Activated CD4-positive, alpha-beta T cell treated with anti-CD3 and anti-CD28 coated beads, Interleukin-2, amount 10 ng/mL, durations not matched to agents 7 days and 5 days (primary cell): ENCODE measurements at places on chromosomes 12 and 14.

- H3K36me3 ChIP-seq: no peaks in the 10 kb centered on the region
- H3K4me1 ChIP-seq: no peaks in the 10 kb centered on the region
- no peak for DNase-seq
- peaks cover 10% of the 10 kb centered on the region for H3K27me3 ChIP-seq
- H3K4me3 ChIP-seq: no peak overlapping the region
These were observed 106.3 kb downstream of the OTX2 start for GRCh38 chr14:56703947-56704346.

DNA sequence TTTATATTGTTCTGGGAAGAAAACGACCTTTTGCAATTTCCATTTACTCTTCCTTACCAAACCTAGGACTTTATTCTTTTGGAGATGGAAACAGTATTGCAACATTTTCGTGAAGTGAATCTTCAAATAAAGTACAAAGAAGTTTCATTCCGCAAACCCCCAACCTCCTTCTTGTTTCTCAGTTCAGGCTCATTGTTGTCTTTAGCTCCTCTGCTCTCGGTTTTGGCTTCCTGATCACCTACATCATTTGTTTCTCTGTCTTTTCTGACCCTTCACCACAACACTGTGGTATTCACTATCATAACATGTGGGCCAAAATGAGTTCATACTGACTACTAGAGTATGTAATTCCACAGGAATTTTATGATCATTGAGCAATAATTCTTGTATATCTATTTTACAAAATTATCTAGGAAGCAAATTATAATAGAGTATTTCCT lies 266.8 kb downstream of the ADAMTS20 start:
- H3K4me1 ChIP-seq: no peaks in the 10 kb centered on the region
- no peaks in the 10 kb centered on the region for H3K27me3 ChIP-seq
- H3K36me3 ChIP-seq: no peaks in the 10 kb centered on the region
- H3K27ac ChIP-seq: no peak overlapping the region
- no peak overlapping the region for H3K4me3 ChIP-seq

GRCh38 chr12:120225200-120225558 lies 24.3 kb upstream of the RPLP0 start:
- peaks cover 55% of the 10 kb centered on the region for H3K4me1 ChIP-seq
- peaks cover 34% of the 10 kb centered on the region for H3K36me3 ChIP-seq
- peak overlapping the region; percentile 87 for H3K27ac ChIP-seq
- no peak for DNase-seq
- H3K4me3 ChIP-seq: no peak overlapping the region

DNA sequence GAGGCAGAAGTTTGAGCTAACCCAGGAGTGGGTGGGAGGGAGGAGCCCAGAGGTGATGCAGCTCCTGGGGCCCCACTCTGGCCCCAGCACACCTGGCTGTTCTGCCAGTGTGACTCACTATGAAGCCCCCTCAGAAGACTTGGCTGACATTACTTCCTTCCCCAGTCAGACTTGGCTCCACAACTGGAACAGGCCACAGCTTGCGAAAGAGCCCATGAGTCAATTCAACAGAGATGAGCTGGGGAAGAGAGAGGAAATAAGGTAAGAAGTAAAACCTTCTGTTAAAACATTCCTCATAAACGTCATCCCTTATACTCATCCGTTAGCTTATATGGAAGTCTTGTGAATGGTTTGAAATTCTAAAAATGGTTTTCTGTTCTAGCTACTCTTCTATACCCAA lies 245.9 kb downstream of the ADAMTS20 start:
- H3K4me1 ChIP-seq: no peaks in the 10 kb centered on the region
- no peak overlapping the region for H3K27ac ChIP-seq
- H3K4me3 ChIP-seq: no peak overlapping the region
- no peak for DNase-seq
- no peaks in the 10 kb centered on the region for H3K27me3 ChIP-seq
- no peaks in the 10 kb centered on the region for H3K36me3 ChIP-seq

- H3K27me3 ChIP-seq: no peaks in the 10 kb centered on the region
- no peak for DNase-seq
- peaks cover 15% of the 10 kb centered on the region for H3K4me1 ChIP-seq
- H3K36me3 ChIP-seq: no peaks in the 10 kb centered on the region
- H3K4me3 ChIP-seq: no peak overlapping the region
These were observed 90.5 kb downstream of the SLC2A13 start for GRCh38 chr12:40015345-40015744.

GRCh38 chr12:102958073-102958829 lies 777 bp downstream of the ASCL1 start:
- no peak overlapping the region for H3K27ac ChIP-seq
- H3K36me3 ChIP-seq: peaks cover 2% of the 10 kb centered on the region
- H3K27me3 ChIP-seq: peaks cover 86% of the 10 kb centered on the region
- H3K4me1 ChIP-seq: peaks cover 39% of the 10 kb centered on the region
- H3K4me3 ChIP-seq: peak overlapping the region; percentile 49

DNA sequence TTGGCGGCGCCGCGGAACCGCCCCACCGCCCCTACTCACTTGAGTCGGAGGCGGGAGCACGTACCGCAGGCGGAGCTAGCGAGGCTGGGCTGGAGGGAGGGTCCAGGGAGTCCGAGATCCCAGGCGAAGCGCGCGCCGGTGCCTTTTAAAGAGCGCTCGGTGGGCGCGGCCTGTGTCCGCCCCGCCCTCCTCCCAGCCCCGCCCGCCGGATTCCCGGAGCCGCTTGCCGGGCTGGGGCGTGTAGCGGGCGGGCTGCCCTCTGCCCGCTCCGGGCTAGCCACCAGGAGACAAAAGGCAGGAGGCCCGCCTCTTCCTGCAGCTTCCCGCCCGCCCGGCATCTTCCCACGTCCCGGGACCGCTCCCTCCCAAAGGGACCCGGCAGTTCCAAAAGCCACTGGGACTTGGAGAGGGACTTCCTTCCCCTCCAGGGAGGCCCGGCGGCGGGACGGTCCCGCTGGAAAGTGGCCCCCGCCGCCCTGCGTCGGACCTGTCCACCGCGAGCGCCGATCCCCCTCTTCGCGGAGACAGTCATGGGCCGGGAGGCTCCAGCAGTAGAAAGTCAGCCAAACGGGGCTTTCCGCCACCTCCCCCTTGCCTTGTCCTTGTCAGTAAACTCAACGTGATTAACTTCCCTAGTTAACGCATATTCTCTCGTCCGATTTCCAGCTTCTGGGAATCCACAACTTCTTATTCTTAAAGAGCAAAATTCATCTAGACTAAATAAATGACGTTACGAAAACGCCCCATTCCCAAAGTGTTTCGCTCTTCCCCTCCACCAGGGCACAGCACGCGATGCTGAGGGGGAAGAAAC lies at the start of gene CSRP2:
TSS of gene CSRP2 (minus strand) at position 121 of the 811 bp plus-strand sequence. CDS start 12,759 bp downstream, outside the sequence.
- DNase-seq: peak; percentile 60
- peak within 1 kb of the TSS; percentile 78 for H3K27ac ChIP-seq
- H3K4me1 ChIP-seq: peaks cover 10% of the 10 kb centered on the region
- H3K4me3 ChIP-seq: peak within 1 kb of the TSS; percentile 90

GRCh38 chr14:49955024-49955423 lies 62.1 kb downstream of the ARF6 start:
- no peak overlapping the region for H3K4me3 ChIP-seq
- H3K36me3 ChIP-seq: peaks cover 7% of the 10 kb centered on the region
- H3K4me1 ChIP-seq: peaks cover 30% of the 10 kb centered on the region
- no peak overlapping the region for H3K27ac ChIP-seq
- no peaks in the 10 kb centered on the region for H3K27me3 ChIP-seq

GRCh38 chr14:96202441-96203094 lies 2.1 kb upstream of the BDKRB2 start:
- DNase-seq: no peak
- H3K4me3 ChIP-seq: no peak overlapping the region
- peaks cover 13% of the 10 kb centered on the region for H3K4me1 ChIP-seq
- no peaks in the 10 kb centered on the region for H3K36me3 ChIP-seq
- H3K27ac ChIP-seq: no peak overlapping the region

GRCh38 chr12:13875744-13876143 lies 105.7 kb downstream of the GRIN2B start:
- no peaks in the 10 kb centered on the region for H3K36me3 ChIP-seq
- H3K4me1 ChIP-seq: no peaks in the 10 kb centered on the region
- H3K4me3 ChIP-seq: no peak overlapping the region
- H3K27ac ChIP-seq: no peak overlapping the region

DNA sequence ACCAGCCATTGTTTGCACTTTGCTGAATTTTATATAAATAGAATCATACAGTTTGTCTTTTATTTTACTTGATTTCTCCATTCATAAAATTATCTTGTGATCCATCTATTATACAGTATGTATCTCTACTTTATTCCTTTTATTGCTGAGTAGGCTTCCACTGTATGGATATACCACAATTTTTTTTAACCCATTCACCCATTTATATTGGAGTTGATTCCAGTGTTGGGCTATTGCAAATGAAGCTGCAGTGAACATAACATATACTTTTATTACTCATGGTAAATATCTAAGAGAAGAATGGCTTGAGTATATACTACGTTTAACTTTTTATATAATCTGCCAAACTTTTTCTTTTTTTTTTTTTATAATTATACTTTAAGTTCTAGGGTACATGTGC lies 463.6 kb downstream of the ETNK1 start:
- no peak overlapping the region for H3K27ac ChIP-seq
- H3K27me3 ChIP-seq: no peaks in the 10 kb centered on the region
- no peak for DNase-seq
- H3K4me1 ChIP-seq: no peaks in the 10 kb centered on the region
- H3K4me3 ChIP-seq: no peak overlapping the region

DNA sequence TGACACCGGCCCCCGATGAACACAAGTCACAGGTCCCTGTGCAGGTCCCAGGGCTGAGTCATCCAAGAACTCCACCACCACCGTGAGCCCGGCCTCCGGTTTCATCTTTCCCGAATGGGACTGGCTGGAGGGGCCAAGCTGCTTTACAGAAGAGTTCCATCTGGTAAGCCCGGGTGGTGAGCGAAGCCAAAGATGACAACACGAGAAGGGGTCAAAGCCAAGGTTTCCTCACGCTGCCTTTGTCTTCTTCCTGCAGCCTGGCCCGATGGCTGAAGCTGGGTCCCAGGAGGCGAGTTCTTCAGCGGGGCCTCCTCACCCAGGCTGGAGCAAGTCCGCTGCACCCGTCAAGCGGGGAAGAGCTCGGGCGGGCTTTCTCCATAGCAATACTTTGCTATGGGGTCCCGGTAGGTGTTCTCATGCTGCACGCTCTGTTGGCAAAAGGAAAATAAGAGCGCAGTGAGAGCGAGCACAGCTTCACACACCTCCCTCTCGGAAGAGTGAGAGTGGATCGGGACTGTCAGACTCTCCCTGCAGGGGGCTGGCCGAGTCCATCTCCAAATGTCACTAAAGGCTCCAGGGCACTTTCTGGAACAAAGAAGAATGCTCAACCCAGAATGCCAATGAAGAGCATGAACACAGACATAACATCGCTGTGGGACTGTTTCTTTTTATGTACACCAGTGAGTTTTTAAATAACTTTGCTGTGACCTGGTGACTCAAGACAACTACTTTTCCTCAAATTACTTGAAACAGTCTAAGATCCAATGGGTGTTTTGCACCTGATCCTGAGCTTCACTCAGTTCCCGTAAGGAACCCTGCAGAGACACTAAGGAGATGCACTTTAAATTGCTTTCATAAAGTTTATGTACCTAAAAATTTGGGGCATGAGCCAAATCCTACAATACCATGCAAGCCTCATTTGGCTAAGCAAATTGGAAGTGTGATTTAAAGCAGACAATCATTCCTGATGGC lies 20.1 kb downstream of the SPRING1 start:
- H3K4me3 ChIP-seq: no peak overlapping the region
- no peaks in the 10 kb centered on the region for H3K27me3 ChIP-seq
- H3K27ac ChIP-seq: no peak overlapping the region
- peaks cover 10% of the 10 kb centered on the region for H3K4me1 ChIP-seq
- no peak for DNase-seq

GRCh38 chr12:98227162-98227561 lies 288.2 kb upstream of the TMPO start:
- H3K27ac ChIP-seq: no peak overlapping the region
- no peak overlapping the region for H3K4me3 ChIP-seq
- H3K27me3 ChIP-seq: no peaks in the 10 kb centered on the region

- peaks cover 50% of the 10 kb centered on the region for H3K4me1 ChIP-seq
- no peak for DNase-seq
- peaks cover 44% of the 10 kb centered on the region for H3K36me3 ChIP-seq
- no peaks in the 10 kb centered on the region for H3K27me3 ChIP-seq
- H3K27ac ChIP-seq: peak overlapping the region; percentile 66
These were observed 3.8 kb downstream of the PSMB5 start for GRCh38 chr14:23030936-23031335.

GRCh38 chr12:69698054-69698453 lies 1.0 kb downstream of the BEST3 start:
- H3K36me3 ChIP-seq: no peaks in the 10 kb centered on the region
- no peaks in the 10 kb centered on the region for H3K4me1 ChIP-seq
- peaks cover 4% of the 10 kb centered on the region for H3K27me3 ChIP-seq
- H3K27ac ChIP-seq: no peak overlapping the region

- no peak overlapping the region for H3K4me3 ChIP-seq
- H3K36me3 ChIP-seq: no peaks in the 10 kb centered on the region
- H3K4me1 ChIP-seq: peaks cover 7% of the 10 kb centered on the region
- no peak overlapping the region for H3K27ac ChIP-seq
- no peak for DNase-seq
- H3K27me3 ChIP-seq: no peaks in the 10 kb centered on the region
These were observed 11.2 kb upstream of the MAP1LC3B2 start for GRCh38 chr12:116547955-116548501.

DNA sequence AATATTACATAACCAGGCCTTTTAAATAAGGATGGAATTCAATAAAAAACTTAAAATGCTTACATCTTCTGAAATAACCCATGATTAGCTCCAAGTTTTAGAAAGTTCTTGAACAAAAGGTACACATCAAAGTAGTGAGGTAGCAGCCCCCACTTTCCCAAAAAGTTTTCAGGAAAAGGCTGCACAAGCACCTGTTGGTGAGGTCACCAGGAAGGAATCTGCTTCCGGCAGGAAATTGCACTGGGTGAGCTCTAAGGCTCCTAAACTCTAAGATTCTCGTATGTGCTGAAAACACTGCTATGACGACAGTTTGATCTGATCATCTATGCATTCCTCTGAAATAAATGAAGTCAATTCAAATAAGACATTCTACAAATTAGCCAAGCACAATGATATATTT lies 34.3 kb upstream of the TTC7B start:
- H3K27me3 ChIP-seq: no peaks in the 10 kb centered on the region
- DNase-seq: no peak
- H3K36me3 ChIP-seq: peaks cover 8% of the 10 kb centered on the region
- H3K4me3 ChIP-seq: no peak overlapping the region
- no peak overlapping the region for H3K27ac ChIP-seq

DNA sequence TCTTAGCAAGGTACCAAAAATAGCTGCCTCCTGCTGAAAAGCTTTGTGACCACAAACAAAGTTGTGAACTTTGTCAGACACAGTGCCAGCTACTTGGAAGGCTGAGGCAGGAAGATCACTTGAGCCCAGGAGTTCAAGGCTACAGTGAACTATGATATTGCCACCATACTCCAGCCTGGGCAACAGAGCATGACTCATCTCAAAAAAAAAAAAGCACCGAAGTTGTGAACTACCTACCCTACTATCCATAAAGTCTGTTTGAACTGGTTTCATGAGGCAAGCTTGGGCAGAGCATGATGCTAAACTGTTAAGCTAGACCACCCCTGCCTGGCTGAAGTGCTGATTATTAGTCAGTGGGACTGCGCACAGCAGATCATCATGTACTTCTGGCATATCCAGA lies 75.5 kb downstream of the RAD52 start:
- no peak overlapping the region for H3K27ac ChIP-seq
- no peak overlapping the region for H3K4me3 ChIP-seq
- DNase-seq: no peak
- H3K27me3 ChIP-seq: no peaks in the 10 kb centered on the region
- H3K4me1 ChIP-seq: peaks cover 21% of the 10 kb centered on the region
